ENCODE measurements at places on chromosomes 7 and 10. TPM values are rescaled to one million over a fixed set of nuclear protein-coding genes. Genes with fewer than 3 reads are reported as not detected.

- no peak overlapping the region for H3K4me3 ChIP-seq
- no peaks in the 10 kb centered on the region for H3K36me3 ChIP-seq
- H3K27me3 ChIP-seq, result no peaks in the 10 kb centered on the region
- H3K4me1 ChIP-seq, result no peaks in the 10 kb centered on the region
- DNase-seq, result no peak
- no peak overlapping the region for H3K27ac ChIP-seq
These were observed 177.7 kb downstream of the ACTR3B start for GRCh38 chr7:152937282-152937681.

DNA sequence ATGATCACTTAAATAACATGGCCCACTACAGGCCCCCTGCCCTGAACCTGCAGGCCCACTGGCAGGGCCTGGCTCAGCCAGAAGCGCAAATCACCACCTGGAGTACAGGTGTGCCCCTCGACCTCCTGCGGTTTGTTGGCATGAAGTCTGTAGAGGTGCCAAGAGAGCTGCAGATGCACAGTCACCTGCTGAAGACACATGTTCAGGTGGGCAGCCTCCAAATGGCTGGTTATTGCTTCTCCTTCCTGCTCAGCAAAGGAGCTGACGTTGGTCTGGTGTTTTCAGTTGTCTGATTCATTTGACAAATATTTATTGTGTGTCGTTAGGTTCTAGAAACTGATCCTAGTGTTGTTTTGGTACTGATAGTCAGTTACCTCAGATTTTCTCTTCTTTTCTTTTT, 29.0 kb downstream of the DHTKD1 start:
- DNase-seq, result no peak
- H3K27ac ChIP-seq, result no peak overlapping the region
- H3K4me3 ChIP-seq, result no peak overlapping the region
- peaks cover 20% of the 10 kb centered on the region for H3K36me3 ChIP-seq

GRCh38 chr7:52017802-52018679, 701.4 kb upstream of the COBL start:
- H3K27me3 ChIP-seq, result no peaks in the 10 kb centered on the region
- no peaks in the 10 kb centered on the region for H3K36me3 ChIP-seq
- no peaks in the 10 kb centered on the region for H3K4me1 ChIP-seq
- H3K27ac ChIP-seq, result no peak overlapping the region
- DNase-seq, result no peak

- H3K4me1 ChIP-seq, result no peaks in the 10 kb centered on the region
- H3K27me3 ChIP-seq, result no peaks in the 10 kb centered on the region
- no peak overlapping the region for H3K4me3 ChIP-seq
- H3K27ac ChIP-seq, result no peak overlapping the region
These were observed 135.6 kb upstream of the LYZL2 start for GRCh38 chr10:30765022-30765615.

GRCh38 chr7:126657137-126657536, 595.6 kb downstream of the GRM8 start:
- no peak overlapping the region for H3K27ac ChIP-seq
- no peak for DNase-seq
- no peaks in the 10 kb centered on the region for H3K27me3 ChIP-seq
- H3K4me3 ChIP-seq, result no peak overlapping the region

DNA sequence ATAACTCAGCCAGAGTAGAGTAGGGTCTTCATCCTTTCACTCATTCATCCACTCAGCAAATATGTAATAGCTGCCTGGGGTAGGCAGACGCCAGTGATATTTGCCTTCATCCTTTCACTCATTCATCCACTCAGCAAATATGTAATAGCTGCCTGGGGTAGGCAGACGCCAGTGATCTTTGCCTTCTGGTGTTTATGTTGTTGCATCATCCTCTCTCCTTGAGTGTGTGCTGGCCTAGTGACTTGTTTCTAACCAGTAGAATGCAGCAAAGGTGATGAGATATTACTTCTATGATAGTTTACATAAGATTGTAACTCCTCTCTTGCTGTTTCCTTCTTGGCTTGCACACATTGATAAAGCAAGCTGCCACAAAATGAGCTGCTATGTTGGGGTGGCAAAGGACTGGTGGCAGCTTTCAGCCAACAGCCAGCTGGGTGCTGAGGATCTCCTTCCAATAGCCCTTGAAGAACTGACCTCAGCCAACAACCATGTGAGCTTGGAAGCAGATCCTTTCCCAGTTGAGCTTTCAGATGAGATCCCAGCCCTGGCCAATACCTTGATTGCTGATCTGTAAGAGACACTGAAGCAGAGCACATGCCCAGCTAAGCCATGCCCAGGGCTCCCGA, 23.2 kb upstream of the MTPN start:
- no peaks in the 10 kb centered on the region for H3K4me1 ChIP-seq
- no peak overlapping the region for H3K4me3 ChIP-seq
- no peak for DNase-seq
- H3K36me3 ChIP-seq, result no peaks in the 10 kb centered on the region
- no peaks in the 10 kb centered on the region for H3K27me3 ChIP-seq

GRCh38 chr10:102492983-102493382, 9.5 kb downstream of the ACTR1A start:
- H3K4me3 ChIP-seq, result no peak overlapping the region
- no peaks in the 10 kb centered on the region for H3K4me1 ChIP-seq
- H3K36me3 ChIP-seq, result peaks cover 11% of the 10 kb centered on the region
- DNase-seq, result no peak

GRCh38 chr10:7351894-7352293, 58.9 kb downstream of the SFMBT2 start:
- H3K4me1 ChIP-seq, result no peaks in the 10 kb centered on the region
- no peak overlapping the region for H3K27ac ChIP-seq
- no peak overlapping the region for H3K4me3 ChIP-seq
- H3K27me3 ChIP-seq, result no peaks in the 10 kb centered on the region

DNA sequence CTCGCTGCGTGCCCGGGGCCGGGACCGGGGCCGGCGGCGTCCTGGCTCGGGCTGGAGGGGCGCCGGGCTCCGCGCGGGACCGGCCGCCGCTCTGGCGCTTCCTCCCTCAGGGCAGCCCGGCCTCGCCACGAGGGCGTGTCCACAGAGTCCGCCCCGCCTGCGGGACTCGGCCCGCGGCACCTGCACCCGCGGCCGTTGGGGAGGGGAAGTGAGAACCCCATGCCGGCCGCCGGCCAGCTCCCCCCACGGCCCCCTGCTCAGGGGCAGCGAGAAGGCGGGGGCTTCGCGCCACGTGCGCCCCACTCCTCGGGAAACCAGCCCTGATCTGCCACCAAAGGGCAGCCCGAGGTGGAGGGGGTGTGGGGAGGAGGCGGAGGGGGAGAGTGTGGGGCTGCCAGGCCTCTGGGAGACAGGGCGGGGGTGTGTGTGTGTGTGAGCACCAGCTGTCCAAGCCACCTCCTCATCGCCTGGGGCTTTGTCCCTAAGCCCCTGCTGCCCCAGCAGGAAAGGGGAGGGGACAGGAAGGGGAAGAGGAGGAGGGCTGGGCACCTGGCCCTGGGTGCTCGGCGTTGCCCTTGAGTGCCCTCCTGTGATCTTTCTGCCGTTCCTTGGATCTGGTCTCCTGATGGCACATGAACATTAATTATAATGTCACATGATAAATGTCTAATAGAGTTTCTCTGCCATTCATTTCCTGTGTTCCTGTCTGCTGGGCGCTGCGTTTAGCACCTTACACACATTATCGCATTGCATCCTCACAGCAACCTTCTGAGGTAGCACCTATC, at the start of gene PIK3AP1:
TSS of gene PIK3AP1 (minus strand) at position 93 of the 785 bp plus-strand sequence. CDS start 120 bp downstream, outside the sequence.
- no peaks in the 10 kb centered on the region for H3K36me3 ChIP-seq
- no peaks in the 10 kb centered on the region for H3K4me1 ChIP-seq
- H3K4me3 ChIP-seq, result peak within 1 kb of the TSS; percentile 49
- H3K27me3 ChIP-seq, result no peaks in the 10 kb centered on the region
- peak within 1 kb of the TSS; percentile 63 for H3K27ac ChIP-seq

DNA sequence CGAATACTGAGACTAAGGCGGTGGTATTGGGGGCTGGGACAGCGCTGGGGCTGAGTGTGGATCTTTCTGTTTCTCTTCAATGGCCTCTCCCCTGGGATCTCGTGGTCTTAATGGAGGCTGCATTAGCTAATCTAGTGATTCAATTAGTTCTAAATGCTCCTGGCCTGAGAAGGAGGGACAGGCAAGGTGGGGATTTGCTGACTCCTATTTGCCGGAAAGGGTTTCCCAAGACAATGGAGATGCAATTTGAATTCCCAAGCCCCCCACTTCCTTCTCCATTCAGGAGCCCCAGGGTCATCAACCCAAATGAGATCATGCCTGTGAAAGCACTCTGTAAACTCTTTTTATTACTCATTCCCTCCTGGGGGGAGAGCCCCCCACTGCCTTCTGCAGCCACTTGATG, 111.7 kb upstream of the PLXNA4 start:
- H3K27ac ChIP-seq, result no peak overlapping the region
- no peaks in the 10 kb centered on the region for H3K36me3 ChIP-seq
- H3K27me3 ChIP-seq, result no peaks in the 10 kb centered on the region

DNA sequence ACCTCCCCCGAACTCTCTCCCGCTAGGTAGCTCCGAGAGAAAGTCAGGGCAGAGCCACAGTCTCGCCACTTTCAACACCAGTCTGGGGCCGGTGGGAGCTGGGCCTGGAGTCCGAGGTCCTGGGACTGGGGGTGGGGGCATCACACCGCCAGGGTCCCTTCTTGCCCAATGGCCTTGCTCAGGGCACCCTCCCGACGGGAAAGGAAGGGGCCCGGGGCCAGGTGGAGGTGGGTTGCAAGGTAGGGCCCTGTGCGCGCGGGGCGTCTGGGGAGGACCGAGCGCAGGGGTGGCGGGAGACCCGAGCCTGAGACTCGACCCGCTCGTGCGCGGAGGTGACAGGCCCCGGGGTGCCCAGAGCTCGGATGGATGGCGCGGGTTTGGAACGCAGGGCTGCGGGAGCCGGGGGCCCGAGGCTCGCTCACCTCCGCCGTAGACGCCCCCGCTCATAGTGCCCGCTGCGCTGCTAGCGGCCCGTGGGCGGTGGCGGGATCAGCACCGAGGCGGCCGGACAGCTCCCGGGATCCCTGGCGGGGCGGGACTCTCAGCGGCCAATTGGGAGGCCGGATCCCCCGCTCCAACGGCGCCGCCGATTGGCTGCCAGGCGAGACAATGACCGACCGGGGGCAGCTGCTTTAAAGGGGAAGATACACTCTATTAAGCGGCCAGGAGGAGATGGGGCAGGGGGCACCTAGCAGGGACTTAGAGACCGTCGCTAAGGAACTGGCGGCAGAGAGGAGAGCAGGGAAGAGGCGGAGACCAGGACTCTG, at the start of gene ACTL6B:
TSS of gene ACTL6B (minus strand) at position 541 of the 767 bp plus-strand sequence. CDS start at position 447, 94 bp downstream.
- H3K27me3 ChIP-seq, result peaks cover 2% of the 10 kb centered on the region
- H3K4me1 ChIP-seq, result no peaks in the 10 kb centered on the region
- no peak within 1 kb of the TSS for H3K4me3 ChIP-seq
- DNase-seq, result peak; percentile 77
- no peak within 1 kb of the TSS for H3K27ac ChIP-seq

- H3K27ac ChIP-seq, result peak overlapping the region; percentile 95
- H3K4me3 ChIP-seq, result peak overlapping the region; percentile 72
- H3K27me3 ChIP-seq, result no peaks in the 10 kb centered on the region
- H3K4me1 ChIP-seq, result peaks cover 5% of the 10 kb centered on the region
- no peaks in the 10 kb centered on the region for H3K36me3 ChIP-seq
These were observed 719 bp downstream of the ZNF33B start for GRCh38 chr10:42637648-42638054.

The FOXI2 gene
- 1.1 TPM for total RNA-seq

The ZNF394 gene
- total RNA-seq, result 33.6 TPM

The CPA2 gene
- not detected for total RNA-seq

Data from kidney (tissue), 22 donors.